Stimulated activated CD8-positive, alpha-beta memory T cell treated with anti-CD3 and anti-CD28 coated beads, Interleukin-7, amount 100 ng/mL, for 1 hour (primary cell): ENCODE measurements at places on chromosomes 12 and 14.

DNA sequence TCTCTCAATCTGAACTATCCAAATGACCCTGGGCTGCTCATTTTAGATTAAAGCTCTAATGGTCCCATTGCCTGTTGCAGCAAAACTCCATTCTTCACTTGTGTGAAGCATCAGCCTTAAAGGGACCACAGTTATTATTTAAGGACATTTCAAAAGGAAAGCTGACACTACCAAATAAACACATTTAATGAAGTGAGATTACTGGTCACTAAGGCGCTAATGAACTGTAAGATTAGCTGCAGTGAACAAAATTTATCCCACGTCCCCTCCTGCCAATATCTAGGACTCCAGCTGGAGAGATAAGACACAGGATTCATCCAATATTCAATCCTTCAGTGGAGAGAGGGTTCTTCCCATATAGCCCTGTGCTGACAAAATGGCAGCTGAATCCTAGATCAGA, 1029.2 kb upstream of the SEL1L start:
- DNase-seq, result no peak

DNA sequence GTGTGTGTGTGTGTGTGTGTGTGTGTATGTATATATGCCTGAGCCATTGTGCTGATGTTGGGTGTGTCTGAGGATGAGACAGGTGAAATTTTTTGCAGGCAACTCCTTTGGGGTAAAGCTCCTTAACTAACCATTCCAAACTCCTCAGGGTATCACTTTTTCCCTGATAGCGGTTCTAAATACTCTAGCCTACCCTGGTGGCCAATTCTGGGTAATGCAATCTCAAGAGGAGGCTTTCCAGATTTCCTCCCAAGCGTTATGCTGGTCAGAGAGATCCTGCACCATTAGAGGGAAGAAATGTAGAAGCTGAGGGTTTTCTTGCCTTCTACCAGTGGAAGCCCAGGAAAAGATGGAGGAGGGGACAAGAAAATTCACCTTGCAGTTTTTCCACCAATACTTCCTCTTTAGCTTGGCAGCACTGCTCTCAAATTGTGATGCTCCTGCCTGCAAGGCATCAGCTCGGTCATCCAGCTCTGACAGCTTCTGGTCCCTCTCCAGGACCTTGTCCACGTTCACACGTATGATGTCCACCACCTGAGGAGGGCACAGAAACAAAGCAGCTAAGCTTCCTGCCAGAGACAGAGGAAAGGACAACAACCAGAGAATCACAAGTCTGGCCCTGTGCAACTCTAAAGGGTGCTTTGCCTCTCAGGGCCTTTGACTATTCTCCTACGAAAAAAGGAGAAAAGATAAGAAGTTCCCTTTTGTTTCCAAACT, 4.9 kb downstream of the VAMP1 start:
- no peak for DNase-seq

GRCh38 chr12:121116318-121117225, 16.1 kb upstream of the P2RX7 start:
- DNase-seq, result no peak

- no peak for DNase-seq
Observed at GRCh38 chr12:88546853-88547252, 33.4 kb downstream of the KITLG start.

- DNase-seq, result no peak
Observed at GRCh38 chr12:86669010-86669409, 412.8 kb upstream of the MGAT4C start.

GRCh38 chr12:65655074-65655493, 169.2 kb upstream of the HMGA2 start:
- no peak for DNase-seq

DNA sequence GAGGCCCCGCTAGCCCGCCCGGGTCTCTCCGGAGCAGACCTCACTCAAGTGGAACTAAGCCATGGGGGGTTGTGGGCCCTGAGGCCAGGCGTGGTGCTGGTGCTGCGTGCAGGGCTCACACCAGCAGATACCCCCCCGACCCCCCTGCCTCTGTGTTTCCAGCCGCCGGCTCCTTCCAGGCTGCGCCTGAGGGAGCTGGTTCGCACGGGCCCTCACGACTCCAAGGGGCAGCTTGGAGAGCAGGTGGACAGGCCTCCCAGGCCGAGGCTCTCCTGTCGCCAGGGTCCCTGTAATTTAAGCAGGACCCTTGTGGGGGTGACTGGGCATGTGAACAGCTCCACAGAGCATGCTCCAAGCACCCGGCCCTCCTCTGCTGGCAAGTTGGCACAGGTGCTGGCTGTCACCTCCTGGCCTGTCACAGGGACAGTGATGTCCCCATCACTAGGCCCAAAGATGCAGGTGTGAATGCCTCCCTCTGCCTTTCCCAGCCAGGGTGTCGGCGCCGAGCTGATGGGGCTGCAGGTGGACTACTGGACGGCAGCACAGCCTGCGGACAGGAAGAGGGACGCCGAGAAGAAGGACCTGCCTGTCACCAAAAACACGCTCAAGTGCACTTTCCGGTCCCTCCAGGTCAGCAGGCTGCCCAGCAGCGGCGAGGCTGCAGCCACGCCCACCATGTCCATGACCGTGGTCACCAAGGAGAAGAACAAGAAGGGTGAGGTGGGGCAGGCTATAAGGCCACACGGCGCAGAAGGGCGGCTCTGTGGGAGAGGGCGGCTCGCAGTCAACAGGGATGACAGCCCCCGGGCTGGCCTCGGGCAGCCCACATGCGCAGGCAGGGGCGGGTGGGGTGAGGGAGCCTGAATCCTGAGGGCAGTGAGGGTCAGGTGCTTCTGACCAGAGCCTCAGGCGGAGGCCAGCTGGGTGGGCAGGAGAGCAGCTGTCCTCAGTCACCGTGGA, 5.9 kb upstream of the TEX22 start:
- no peak for DNase-seq

GRCh38 chr12:40874868-40875267, 182.6 kb downstream of the CNTN1 start:
- DNase-seq, result no peak

DNA sequence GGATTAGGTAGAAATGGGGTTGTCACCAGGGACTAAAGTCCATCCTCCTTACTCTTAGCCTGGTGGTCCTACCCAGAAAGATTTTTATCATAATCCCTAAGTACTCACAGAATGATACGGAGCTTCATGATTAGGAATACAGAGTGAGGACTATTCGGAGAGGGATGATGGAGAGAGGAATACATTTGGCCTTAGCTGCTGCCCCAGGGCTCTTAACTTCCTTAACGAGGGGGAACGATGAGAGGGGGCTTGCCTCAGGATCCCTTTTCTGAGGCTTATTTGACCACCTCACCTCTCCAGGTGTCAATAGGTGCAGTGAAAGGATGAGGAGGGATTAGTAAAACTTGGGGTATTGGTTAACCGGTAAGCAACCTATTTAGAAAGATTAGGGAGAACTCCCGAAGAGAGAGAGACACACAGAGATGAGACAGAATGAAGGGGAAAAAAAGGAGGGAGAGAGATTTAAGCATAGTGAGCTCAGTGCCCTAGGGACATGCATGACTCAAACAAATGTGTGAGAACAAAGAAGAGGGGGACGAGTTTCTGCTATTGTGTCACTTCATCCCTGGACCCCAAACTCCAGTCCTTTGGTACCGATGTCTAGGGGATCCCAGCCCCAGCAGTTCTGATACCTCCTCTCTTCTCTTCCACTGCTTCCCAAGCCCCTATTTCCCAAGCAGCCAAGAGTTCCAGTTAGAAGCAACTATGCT, 1.1 kb downstream of the NFE2 start:
- no peak for DNase-seq

- DNase-seq, result no peak
Observed at GRCh38 chr12:40622246-40622838, 69.9 kb upstream of the CNTN1 start.
